Left ventricle myocardium superior (tissue), 1 donor: ENCODE measurements at places on chromosomes 1 and 21. TPM values are rescaled to one million over a fixed set of nuclear protein-coding genes. Genes with fewer than 3 reads are reported as not detected.

The SPRR3 gene
- total RNA-seq = not detected

The NR1I3 gene
- total RNA-seq = not detected

The SLC1A7 gene
- total RNA-seq = 0.32 TPM

The FLG gene
- total RNA-seq = not detected

The ETV3L gene
- total RNA-seq = not detected

The GJA4 gene
- 19.1 TPM for total RNA-seq

The SH2D1B gene
- total RNA-seq = 0.40 TPM

The LRRC8C gene
- 6.8 TPM for total RNA-seq

The OR2L13 gene
- not detected for total RNA-seq

The PLCH2 gene
- 0.25 TPM for total RNA-seq

The VCAM1 gene
- 4.7 TPM for total RNA-seq

The PRR9 gene
- total RNA-seq = not detected
